ENCODE measurements at places on chromosomes 6 and 20. TPM values are rescaled to one million over a fixed set of nuclear protein-coding genes. Genes with fewer than 3 reads are reported as not detected.

- H3K36me3 ChIP-seq, result peaks cover 9% of the 10 kb centered on the region
- peaks cover 12% of the 10 kb centered on the region for H3K4me1 ChIP-seq
- no peak for DNase-seq
- no peak overlapping the region for H3K4me3 ChIP-seq
- H3K27ac ChIP-seq, result no peak overlapping the region
- H3K27me3 ChIP-seq, result no peaks in the 10 kb centered on the region
These were observed 38.7 kb downstream of the GSS start for GRCh38 chr20:34916774-34917354.

DNA sequence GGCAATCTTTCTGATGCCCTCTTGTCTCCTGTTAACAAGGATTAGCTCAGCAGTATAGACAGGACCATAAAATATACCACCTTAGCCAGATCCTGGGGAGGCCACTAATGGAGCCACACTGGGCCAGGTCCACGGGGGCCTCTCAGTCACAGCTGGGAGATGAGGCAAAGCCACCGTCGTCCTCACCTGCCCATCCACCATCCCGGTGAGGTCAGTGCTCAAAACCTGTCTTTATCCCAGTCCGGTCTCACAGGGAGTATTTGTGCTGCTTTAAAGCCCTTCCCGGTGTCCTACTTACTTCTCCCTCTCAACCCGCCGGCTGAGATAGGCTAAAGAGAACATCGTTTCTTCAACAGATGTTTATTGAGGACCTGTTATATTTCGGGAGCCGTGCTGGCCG is 104.3 kb downstream of the EDN3 start:
- H3K27me3 ChIP-seq, result peaks cover 27% of the 10 kb centered on the region
- H3K4me1 ChIP-seq, result peaks cover 21% of the 10 kb centered on the region
- no peak overlapping the region for H3K4me3 ChIP-seq
- no peak overlapping the region for H3K27ac ChIP-seq

GRCh38 chr6:118528129-118528528 is 20.0 kb upstream of the PLN start:
- no peak overlapping the region for H3K4me3 ChIP-seq
- peaks cover 15% of the 10 kb centered on the region for H3K36me3 ChIP-seq
- H3K27ac ChIP-seq, result no peak overlapping the region
- no peaks in the 10 kb centered on the region for H3K27me3 ChIP-seq
- no peak for DNase-seq

- DNase-seq, result peak; percentile 44
- no peak overlapping the region for H3K4me3 ChIP-seq
These were observed 92.8 kb downstream of the ATRN start for GRCh38 chr20:3563548-3564177.

DNA sequence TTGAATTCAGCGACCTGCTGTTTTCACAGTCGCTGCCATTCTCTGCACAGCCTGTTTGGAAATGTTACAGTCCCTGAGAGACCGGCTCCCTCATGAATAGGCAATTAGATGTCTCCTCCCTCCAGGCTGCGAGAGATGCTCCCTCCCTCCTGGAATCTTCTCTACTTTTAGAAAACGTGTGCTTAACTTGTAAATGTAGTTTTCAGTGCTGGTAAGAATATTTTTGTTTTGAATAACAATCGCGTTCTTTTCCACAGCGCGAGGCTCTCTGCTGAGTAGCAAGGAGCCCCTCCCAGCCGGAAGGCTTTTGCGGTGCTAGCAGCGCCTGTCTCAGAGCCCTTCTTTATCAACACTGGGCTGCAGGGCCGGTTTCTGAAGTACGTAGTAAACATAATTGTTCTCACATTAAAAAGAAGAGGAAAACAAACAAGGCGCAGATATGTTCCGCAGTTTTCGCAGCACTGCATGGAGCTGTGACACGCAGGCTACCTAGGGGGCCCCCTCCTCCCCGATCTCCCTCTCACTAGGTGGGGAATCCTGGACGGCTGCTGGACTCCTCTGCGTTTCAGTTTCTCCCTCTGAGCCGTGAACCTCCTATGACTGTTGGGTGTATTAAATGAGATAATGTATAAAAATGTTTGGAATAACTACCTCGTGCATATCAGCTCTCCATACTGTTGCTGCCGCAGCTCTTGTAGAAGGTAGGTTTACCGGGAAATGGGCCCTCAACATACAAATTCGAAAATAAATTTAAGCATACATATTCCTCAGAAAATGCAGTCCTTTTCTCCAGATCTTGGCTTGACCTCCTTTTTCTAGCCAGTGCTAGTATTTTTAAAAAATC is 79.0 kb upstream of the SPACA1 start:
- H3K4me3 ChIP-seq, result peak overlapping the region; percentile 23
- H3K27ac ChIP-seq, result no peak overlapping the region
- no peak for DNase-seq
- peaks cover 31% of the 10 kb centered on the region for H3K27me3 ChIP-seq
- H3K36me3 ChIP-seq, result no peaks in the 10 kb centered on the region

- no peak overlapping the region for H3K27ac ChIP-seq
- H3K4me1 ChIP-seq, result peaks cover 42% of the 10 kb centered on the region
- no peak for DNase-seq
- peaks cover 19% of the 10 kb centered on the region for H3K36me3 ChIP-seq
- peak overlapping the region; percentile 82 for H3K4me3 ChIP-seq
These were observed 1.5 kb downstream of the NELFCD start for GRCh38 chr20:58982406-58983114.

SLC44A4 gene
- 0.20 TPM for total RNA-seq

DNA sequence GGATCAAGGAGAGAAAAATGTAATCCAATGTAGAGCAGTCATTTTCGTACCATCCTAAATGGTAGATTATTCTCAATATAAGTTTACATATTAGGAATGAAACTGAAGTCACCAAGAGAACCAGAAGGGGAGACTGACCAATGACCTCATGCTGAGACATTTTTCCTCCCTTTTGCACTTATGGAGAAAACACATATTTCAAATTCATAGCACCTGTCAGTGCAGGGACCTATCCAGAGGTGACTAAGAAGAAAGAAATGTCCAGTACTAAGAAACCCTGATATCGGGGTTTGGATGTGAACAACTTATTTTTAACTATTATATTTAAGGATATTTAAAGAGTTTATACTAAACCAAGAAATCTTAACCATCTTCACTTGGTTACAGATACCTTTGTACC is 16.6 kb upstream of the LYRM2 start:
- DNase-seq, result no peak
- H3K27me3 ChIP-seq, result no peaks in the 10 kb centered on the region
- H3K36me3 ChIP-seq, result peaks cover 82% of the 10 kb centered on the region
- no peak overlapping the region for H3K27ac ChIP-seq
- no peak overlapping the region for H3K4me3 ChIP-seq

CCN2 gene
- not detected for total RNA-seq

GRCh38 chr20:56400001-56400640 is 7.7 kb downstream of the CSTF1 start:
- H3K27me3 ChIP-seq, result no peaks in the 10 kb centered on the region
- DNase-seq, result peak; percentile 52
- no peak overlapping the region for H3K27ac ChIP-seq
- peaks cover 88% of the 10 kb centered on the region for H3K36me3 ChIP-seq

PSMG4 gene
- 12.3 TPM for total RNA-seq

DNA sequence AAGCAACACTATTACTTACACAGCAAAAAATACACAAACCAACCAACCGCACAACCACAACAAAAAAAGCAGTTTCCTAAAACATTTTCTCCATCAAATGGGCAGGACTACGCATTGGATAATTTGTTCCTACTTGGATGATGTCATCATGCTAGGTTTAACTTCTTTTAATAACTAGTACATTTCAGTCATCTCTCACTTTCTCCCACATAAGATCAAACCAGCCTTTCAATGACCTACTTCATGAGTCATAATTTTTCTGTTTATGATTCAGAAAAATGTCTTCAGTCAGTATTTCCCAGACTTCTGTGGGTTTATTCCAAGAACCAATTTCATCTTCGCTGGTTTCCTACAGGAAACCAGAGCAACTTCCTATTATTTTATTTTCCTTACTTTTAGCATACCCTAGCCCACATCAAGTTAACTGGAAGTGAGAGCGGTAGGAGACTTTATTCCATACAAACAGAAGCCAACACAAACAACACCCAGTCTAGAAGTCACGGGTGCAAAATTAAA is 134.2 kb downstream of the GMDS start:
- H3K27me3 ChIP-seq, result no peaks in the 10 kb centered on the region
- H3K27ac ChIP-seq, result no peak overlapping the region
- no peak overlapping the region for H3K4me3 ChIP-seq

ADGB gene
- total RNA-seq, result not detected

- H3K27me3 ChIP-seq, result no peaks in the 10 kb centered on the region
- H3K27ac ChIP-seq, result no peak overlapping the region
These were observed 24.2 kb upstream of the KIF25 start for GRCh38 chr6:167973148-167973885.

DNA sequence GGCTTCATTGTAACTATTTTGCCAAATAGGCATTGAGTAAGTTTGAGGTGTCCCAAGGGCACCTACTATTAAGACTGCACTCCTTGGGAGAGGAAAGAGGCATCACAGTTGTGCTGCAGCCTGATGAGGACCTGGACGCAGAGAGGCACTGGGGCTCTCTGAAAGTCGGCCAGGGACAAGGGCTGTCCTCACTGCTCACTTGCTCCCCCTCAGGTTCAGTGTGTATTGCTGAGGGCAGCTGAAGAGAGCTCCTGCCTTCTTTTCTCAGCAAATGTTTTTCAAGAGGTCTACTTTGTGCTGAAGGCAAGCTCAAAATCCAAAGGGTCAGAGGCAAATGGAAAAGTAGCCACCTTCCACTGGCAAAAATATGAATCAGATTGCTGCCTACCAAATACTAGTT is 331.8 kb downstream of the RIMS1 start:
- no peaks in the 10 kb centered on the region for H3K36me3 ChIP-seq
- no peaks in the 10 kb centered on the region for H3K4me1 ChIP-seq
- H3K27ac ChIP-seq, result no peak overlapping the region
- H3K4me3 ChIP-seq, result no peak overlapping the region
- no peaks in the 10 kb centered on the region for H3K27me3 ChIP-seq

- no peaks in the 10 kb centered on the region for H3K36me3 ChIP-seq
- no peaks in the 10 kb centered on the region for H3K4me1 ChIP-seq
- H3K4me3 ChIP-seq, result no peak overlapping the region
- H3K27me3 ChIP-seq, result peaks cover 4% of the 10 kb centered on the region
These were observed 202.6 kb upstream of the HEY2 start for GRCh38 chr6:125546841-125547251.

All from CD4-positive, alpha-beta T cell (primary cell).